ENCODE measurements at places on chromosomes 6 and 20. TPM values are rescaled to one million over a fixed set of nuclear protein-coding genes. Genes with fewer than 3 reads are reported as not detected.

- peaks cover 42% of the 10 kb centered on the region for H3K36me3 ChIP-seq
- H3K4me3 ChIP-seq: no peak overlapping the region
- H3K27me3 ChIP-seq: no peaks in the 10 kb centered on the region
- H3K4me1 ChIP-seq: peaks cover 68% of the 10 kb centered on the region
Measured at GRCh38 chr6:111588366-111588765, 17.3 kb downstream of the TRAF3IP2 start.

GRCh38 chr6:122472022-122472340 is 374 bp upstream of the SERINC1 start:
- H3K27ac ChIP-seq: peak overlapping the region; percentile 100
- no peak for DNase-seq
- H3K4me1 ChIP-seq: peaks cover 19% of the 10 kb centered on the region
- peak overlapping the region; percentile 100 for H3K4me3 ChIP-seq
- peaks cover 11% of the 10 kb centered on the region for H3K36me3 ChIP-seq
- no peaks in the 10 kb centered on the region for H3K27me3 ChIP-seq

- no peak for DNase-seq
- no peak overlapping the region for H3K27ac ChIP-seq
- no peak overlapping the region for H3K4me3 ChIP-seq
- no peaks in the 10 kb centered on the region for H3K27me3 ChIP-seq
- no peaks in the 10 kb centered on the region for H3K36me3 ChIP-seq
Measured at GRCh38 chr6:155378276-155378675, 64.0 kb upstream of the TFB1M start.

GRCh38 chr6:362924-363249 is 28.7 kb upstream of the IRF4 start:
- no peaks in the 10 kb centered on the region for H3K4me1 ChIP-seq
- no peak overlapping the region for H3K27ac ChIP-seq
- H3K4me3 ChIP-seq: no peak overlapping the region
- no peak for DNase-seq

- DNase-seq: no peak
- H3K27me3 ChIP-seq: no peaks in the 10 kb centered on the region
- H3K36me3 ChIP-seq: peaks cover 17% of the 10 kb centered on the region
- H3K27ac ChIP-seq: no peak overlapping the region
Measured at GRCh38 chr6:132466952-132467351, 46.0 kb downstream of the STX7 start.

DNA sequence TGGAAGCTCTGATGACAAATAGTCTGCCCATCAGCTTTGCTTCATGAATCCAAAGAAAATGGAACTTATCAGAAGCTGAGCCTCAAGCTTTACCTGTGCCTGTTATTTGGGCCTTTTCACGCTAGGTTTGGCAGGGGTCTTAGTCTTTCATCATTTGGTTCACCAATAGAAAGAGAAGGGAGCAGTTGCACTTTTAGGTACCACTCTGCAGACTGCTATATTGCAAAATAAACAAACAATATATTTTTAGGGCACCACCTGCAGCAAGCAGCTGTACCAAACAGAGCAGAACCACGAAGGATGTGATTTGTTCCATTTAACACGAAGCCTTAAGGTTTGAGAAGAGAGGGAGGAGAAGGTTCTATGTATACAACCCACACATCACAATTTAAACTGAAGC is 291.4 kb upstream of the RNF217 start:
- H3K27me3 ChIP-seq: no peaks in the 10 kb centered on the region
- H3K27ac ChIP-seq: no peak overlapping the region
- DNase-seq: no peak
- no peak overlapping the region for H3K4me3 ChIP-seq
- no peaks in the 10 kb centered on the region for H3K4me1 ChIP-seq

DNA sequence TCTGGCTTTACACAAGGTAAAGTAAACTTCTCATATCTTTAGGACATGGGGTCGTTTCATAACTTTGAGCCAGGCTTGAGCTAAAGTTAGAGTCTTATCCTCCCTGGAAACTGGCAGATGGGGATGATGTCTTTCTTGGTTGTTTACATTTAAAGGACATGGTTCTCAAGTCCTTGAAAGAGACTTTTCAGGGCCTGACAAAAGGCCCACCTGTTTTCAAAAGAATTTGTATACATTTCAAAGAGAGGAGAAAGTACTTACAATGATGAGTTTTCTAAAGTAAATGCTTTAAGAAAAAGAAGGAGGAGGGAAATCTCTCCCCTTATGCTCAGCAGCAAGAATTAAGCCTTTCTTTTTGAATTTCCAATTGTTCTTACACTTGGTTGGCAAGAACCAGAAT is 45.7 kb upstream of the TINAG start:
- no peak overlapping the region for H3K27ac ChIP-seq
- H3K4me1 ChIP-seq: no peaks in the 10 kb centered on the region
- H3K4me3 ChIP-seq: no peak overlapping the region
- DNase-seq: no peak
- H3K27me3 ChIP-seq: no peaks in the 10 kb centered on the region

The LY6G6F gene
- not detected for total RNA-seq

GRCh38 chr20:9867196-9867980 is 28.5 kb upstream of the PAK5 start:
- no peaks in the 10 kb centered on the region for H3K36me3 ChIP-seq
- H3K4me1 ChIP-seq: no peaks in the 10 kb centered on the region
- H3K27ac ChIP-seq: no peak overlapping the region
- no peak for DNase-seq
- H3K27me3 ChIP-seq: peaks cover 43% of the 10 kb centered on the region

The DDAH2 gene
- 101 TPM for total RNA-seq

DNA sequence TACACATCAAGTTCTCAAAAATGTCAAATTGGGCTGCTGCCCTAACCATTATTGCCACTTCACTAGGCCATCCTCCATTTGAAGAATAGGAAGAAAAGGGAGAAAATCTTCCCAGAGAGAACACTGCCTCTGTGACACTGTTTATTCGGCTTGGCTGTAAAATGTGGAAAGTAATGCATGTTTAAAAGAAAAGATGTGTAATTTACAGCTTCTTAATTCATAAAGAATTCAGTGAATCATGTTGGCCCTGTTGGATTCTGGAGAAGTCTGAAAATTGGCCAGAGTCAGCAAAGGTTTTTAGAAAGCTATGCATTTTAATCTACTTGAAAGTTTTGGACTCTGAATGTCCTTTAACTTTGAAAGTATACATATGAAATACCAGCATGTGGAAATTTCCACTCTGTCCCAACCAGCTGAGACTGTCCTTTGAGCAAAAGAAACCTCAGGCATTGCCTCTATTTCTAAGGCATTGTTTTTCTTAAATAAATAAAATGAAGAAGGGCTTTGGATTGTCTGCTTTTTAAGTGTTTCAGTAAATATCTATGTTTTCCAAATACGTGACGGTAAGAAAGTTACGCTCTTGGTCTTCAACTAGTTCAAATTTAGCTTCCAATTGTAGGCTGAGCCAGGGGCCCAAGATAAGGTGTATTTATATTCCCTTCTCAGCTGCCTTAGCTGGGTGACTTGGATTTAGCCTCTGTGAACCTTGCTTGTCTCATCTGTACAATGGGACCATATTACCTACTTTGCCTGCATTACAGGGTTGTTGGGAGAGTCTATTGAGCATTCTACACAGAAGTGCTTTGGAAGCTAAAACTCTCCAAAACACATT is 222.2 kb downstream of the UST start:
- peaks cover 16% of the 10 kb centered on the region for H3K27me3 ChIP-seq
- H3K4me1 ChIP-seq: peaks cover 26% of the 10 kb centered on the region
- peaks cover 6% of the 10 kb centered on the region for H3K36me3 ChIP-seq
- H3K27ac ChIP-seq: peak overlapping the region; percentile 56
- no peak overlapping the region for H3K4me3 ChIP-seq
- DNase-seq: no peak

DNA sequence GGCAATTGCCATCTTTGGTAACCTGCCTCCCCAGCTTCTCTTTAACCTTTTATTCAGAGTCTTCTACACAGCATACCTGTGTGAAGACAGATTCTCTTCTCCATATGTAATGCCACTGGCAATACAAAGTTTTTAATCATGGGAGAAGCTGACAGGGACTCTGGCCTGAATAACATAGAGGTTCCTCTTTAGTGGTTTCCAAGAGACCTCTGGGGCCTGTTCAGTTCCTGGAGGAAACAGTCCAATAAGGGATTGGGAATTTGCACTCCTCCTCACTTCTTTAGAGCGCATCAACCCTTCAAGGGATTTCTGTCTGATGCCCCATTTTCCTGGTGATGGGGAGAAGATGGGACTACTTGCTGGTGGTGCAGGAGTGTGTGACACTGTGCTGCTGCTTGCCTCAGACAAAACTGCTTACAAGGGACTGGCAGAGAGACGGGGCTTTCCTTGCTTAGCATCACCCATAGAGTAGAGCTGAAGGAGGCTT is 1.4 kb downstream of the RIMS1 start:
- DNase-seq: no peak
- H3K27ac ChIP-seq: no peak overlapping the region
- peaks cover 78% of the 10 kb centered on the region for H3K27me3 ChIP-seq
- H3K4me3 ChIP-seq: peak overlapping the region; percentile 85
- H3K4me1 ChIP-seq: no peaks in the 10 kb centered on the region

GRCh38 chr20:49993301-49993751 is 10.5 kb downstream of the SNAI1 start:
- H3K4me1 ChIP-seq: peaks cover 37% of the 10 kb centered on the region
- no peak for DNase-seq
- H3K27ac ChIP-seq: no peak overlapping the region
- H3K36me3 ChIP-seq: no peaks in the 10 kb centered on the region
- H3K4me3 ChIP-seq: no peak overlapping the region
- no peaks in the 10 kb centered on the region for H3K27me3 ChIP-seq

DNA sequence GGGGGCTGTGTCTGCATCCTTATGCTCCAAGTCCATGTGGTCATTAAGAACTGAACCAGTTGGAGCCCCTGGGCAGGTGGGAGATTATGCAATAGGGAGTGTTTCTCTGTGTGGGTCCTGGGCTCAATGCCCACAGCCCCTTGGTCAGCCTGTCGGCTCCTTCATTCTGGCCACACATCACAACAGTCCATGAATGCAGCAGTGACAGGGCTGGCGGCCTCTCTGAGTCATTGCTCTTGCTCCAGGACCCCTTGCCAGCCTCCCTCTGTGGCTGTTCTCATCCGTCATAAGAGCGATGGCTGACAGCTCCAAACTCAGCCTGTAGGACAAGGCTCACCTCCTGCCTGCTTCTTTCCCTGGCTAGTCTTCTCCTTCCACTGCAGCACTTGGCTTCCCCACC is 609.5 kb upstream of the CDH4 start:
- DNase-seq: no peak
- H3K4me3 ChIP-seq: no peak overlapping the region

- DNase-seq: no peak
- H3K27ac ChIP-seq: no peak overlapping the region
- no peaks in the 10 kb centered on the region for H3K27me3 ChIP-seq
- H3K4me3 ChIP-seq: no peak overlapping the region
Measured at GRCh38 chr6:48611332-48611731, 500.3 kb upstream of the PTCHD4 start.

The STMND1 gene
- 0.43 TPM for total RNA-seq

- H3K4me1 ChIP-seq: peaks cover 50% of the 10 kb centered on the region
- no peaks in the 10 kb centered on the region for H3K36me3 ChIP-seq
- H3K27ac ChIP-seq: peak overlapping the region; percentile 97
- no peak overlapping the region for H3K4me3 ChIP-seq
- no peak for DNase-seq
Measured at GRCh38 chr6:37126961-37127616, 42.9 kb upstream of the PIM1 start.

The SUMO4 gene
- total RNA-seq: 2.8 TPM

GRCh38 chr6:28152531-28152930 is 10.8 kb downstream of the ZKSCAN8 start:
- no peak overlapping the region for H3K27ac ChIP-seq
- H3K4me3 ChIP-seq: no peak overlapping the region
- H3K4me1 ChIP-seq: no peaks in the 10 kb centered on the region
- H3K36me3 ChIP-seq: peaks cover 83% of the 10 kb centered on the region
- DNase-seq: no peak

The SLC17A4 gene
- total RNA-seq: 3.9 TPM

GRCh38 chr20:64244281-64244805 is 11.2 kb upstream of the PCMTD2 start:
- H3K4me1 ChIP-seq: no peaks in the 10 kb centered on the region
- peaks cover 20% of the 10 kb centered on the region for H3K27me3 ChIP-seq
- peak overlapping the region; percentile 59 for H3K27ac ChIP-seq
- no peak overlapping the region for H3K4me3 ChIP-seq
- no peak for DNase-seq

The PCK1 gene
- total RNA-seq: 4.7 TPM

The C2 gene
- total RNA-seq: 3.6 TPM

- H3K4me1 ChIP-seq: no peaks in the 10 kb centered on the region
- no peaks in the 10 kb centered on the region for H3K27me3 ChIP-seq
- DNase-seq: no peak
- no peak overlapping the region for H3K27ac ChIP-seq
- no peaks in the 10 kb centered on the region for H3K36me3 ChIP-seq
Measured at GRCh38 chr6:47890326-47890875, 108.6 kb downstream of the OPN5 start.

The TM9SF4 gene
- total RNA-seq: 108 TPM

GRCh38 chr6:132887204-132887603 is 72.8 kb downstream of the RPS12 start:
- H3K27me3 ChIP-seq: peaks cover 5% of the 10 kb centered on the region
- H3K4me3 ChIP-seq: no peak overlapping the region
- no peak overlapping the region for H3K27ac ChIP-seq
- no peaks in the 10 kb centered on the region for H3K4me1 ChIP-seq

GRCh38 chr6:48071833-48072232 is 39.2 kb downstream of the PTCHD4 start:
- no peak overlapping the region for H3K27ac ChIP-seq
- no peak overlapping the region for H3K4me3 ChIP-seq
- no peaks in the 10 kb centered on the region for H3K36me3 ChIP-seq
- peaks cover 30% of the 10 kb centered on the region for H3K27me3 ChIP-seq
- DNase-seq: no peak

- no peaks in the 10 kb centered on the region for H3K4me1 ChIP-seq
- H3K27me3 ChIP-seq: no peaks in the 10 kb centered on the region
- no peak overlapping the region for H3K4me3 ChIP-seq
- no peak for DNase-seq
- no peaks in the 10 kb centered on the region for H3K36me3 ChIP-seq
- no peak overlapping the region for H3K27ac ChIP-seq
Measured at GRCh38 chr6:137188855-137189254, 15.4 kb upstream of the IL22RA2 start.

GRCh38 chr6:7841781-7842468 is 68.7 kb downstream of the TXNDC5 start:
- H3K27ac ChIP-seq: no peak overlapping the region
- no peak for DNase-seq
- H3K36me3 ChIP-seq: no peaks in the 10 kb centered on the region
- no peaks in the 10 kb centered on the region for H3K4me1 ChIP-seq
